GM04504 (cell line): ENCODE measurements at places on chromosomes 6 and 20.

GRCh38 chr6:34810936-34811632 lies 19.2 kb downstream of the BLTP3A start:
- no peak for DNase-seq

DNA sequence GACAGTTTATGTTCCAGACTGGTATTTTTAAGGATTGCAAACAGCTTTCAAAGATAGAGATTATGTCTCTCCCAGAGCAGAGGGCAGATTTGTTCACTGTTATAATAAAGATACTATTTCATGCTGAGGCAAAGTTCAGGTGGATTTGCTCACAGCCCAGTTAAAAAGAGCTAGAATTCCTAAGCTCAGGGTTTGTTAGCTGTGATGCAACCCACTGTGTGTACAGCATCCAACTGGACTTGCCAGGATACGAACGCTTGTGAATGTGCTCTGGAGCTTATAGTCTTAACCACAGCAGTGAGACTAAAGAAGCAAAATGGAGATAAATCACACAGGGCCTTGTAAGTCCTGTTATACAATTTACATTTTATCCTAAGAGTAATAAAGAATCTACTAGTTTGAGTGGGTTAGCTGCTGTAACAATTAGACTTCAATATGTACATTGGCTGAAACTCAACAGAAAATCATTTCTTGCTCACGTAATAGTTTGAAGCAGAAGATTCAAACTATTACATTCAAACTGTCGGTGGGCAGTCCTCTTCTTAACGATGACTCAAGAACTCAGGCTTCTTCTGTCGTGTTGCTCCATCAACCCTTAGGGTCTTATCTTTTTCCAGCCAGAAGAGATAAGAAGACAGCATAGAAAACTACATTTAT lies 204.0 kb upstream of the PLN start:
- no peak for DNase-seq

DNA sequence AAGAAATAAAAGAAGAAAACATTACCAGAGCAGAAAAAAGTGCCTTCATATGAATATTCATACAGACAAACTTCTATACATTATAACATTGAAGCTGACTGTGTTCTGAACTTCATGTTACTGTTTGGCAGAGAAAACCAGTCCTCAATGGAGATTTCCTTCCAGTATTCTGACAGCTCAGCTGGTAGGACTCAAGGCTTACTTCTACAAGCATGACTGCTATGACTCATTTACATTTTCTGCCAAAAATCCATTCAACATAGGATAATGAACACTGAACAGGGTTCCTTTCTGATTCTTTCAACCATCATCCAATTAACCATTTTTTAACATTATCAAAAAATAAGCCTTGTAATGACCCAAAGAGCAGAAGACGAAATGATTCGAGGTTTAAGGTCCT lies 25.4 kb downstream of the COL9A1 start:
- DNase-seq: no peak

DNA sequence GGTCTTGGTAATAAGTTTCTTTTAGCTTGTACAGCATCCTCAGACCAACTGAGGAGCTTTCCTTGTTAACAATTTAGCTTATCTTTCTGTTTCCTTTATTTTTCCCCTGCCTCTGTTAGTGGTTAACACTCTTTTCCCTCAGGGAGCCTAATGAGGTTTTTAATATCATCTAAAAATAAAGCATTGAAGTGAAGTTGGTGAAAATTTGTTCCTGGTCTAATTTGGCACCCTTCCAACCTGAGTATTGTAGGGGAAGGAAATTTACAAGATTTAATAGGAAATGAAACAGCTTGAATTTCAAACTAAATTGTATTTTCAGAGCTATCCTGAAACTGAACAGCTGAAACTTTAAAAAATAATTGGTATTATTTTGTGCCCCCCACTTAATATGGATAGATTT lies 28.1 kb upstream of the VAPB start:
- DNase-seq: no peak

- no peak for DNase-seq
Observed at GRCh38 chr6:88823998-88824397, 139.4 kb downstream of the RNGTT start.

DNA sequence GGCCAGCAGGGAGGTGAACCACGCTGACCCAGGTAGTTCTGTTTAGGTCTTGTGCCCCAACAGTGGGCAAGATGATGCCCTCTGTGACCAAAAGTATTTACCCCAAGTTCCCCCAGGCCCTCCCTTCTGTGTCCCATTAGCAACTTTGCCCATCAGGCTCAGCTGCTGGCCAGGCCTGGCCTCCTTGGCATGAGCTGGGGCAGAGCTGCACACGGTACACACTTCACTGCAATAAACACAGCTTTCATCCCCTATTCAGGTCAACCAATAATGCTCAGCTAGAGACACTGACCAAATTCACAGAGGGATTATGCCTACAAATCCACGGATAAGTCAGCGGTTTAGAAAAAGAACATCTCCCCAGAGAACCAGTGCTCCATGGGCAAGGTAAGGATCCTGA lies 103.7 kb downstream of the SLC23A2 start:
- DNase-seq: no peak
